Fibroblast of villous mesenchyme (primary cell): ENCODE measurements at places on chromosomes 1 and 21.

DNA sequence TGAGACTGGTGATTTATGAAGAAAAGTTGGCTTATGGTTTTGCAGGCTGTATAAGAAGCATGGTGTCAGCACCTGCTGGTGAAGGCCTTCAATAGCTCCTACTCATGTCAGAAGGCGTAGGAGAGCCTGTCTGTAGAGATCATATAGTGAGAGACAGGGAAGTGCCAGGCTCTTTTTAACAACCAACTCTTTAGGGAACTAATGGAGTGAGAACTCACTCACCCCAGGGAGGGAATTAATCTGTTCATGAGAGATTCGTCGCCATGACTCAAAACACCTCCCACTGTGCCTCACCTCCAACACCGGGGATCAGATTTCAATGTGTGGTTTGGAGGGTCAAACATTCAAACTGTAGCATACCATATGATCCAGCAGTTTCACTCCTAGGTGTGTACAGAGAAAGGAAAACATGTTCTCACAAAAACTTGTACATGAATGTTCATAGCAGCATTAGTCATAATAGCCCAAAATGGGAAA is 72.6 kb downstream of the TTC3 start:
- no peak for DNase-seq

DNA sequence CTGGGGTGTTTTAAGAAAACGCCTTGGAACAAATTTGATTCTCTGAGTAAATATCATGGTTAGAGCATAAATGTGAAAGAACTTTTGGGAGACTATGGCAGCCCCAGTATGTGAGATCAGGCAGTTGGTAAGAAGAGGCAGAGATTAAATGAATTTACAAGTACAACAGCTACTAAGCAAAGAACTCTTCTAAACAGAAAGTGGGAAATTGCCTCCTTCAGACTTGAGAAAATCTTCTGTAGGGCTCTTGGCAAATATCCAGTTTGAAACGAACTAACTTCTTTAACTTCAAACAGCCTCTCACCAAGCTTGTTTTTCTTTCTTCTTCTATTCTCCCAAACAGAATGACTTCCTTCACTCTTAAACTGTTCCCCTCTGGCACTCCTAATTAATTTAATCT is 337.7 kb downstream of the SIPA1L2 start:
- DNase-seq = no peak

DNA sequence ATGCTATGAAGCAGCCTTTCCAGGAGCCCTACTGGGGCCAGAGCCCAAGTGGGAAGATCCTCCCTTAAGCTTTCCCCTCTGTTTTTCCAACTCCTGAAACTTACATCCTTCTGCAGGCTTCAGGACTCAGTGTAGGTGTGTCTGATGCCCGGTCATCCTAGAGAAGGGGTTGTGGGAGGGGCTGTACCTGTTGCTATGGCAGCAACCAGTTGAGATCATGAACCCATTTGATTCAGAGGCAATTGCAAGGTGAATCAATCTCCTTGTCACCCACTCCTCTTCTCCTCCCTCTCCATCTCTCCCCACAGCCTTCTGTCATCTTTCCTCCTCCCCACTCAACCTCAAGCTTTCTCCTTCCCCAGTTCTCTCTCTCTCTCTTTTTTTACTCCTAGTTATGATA is 151.8 kb downstream of the CACNA1E start:
- no peak for DNase-seq

DNA sequence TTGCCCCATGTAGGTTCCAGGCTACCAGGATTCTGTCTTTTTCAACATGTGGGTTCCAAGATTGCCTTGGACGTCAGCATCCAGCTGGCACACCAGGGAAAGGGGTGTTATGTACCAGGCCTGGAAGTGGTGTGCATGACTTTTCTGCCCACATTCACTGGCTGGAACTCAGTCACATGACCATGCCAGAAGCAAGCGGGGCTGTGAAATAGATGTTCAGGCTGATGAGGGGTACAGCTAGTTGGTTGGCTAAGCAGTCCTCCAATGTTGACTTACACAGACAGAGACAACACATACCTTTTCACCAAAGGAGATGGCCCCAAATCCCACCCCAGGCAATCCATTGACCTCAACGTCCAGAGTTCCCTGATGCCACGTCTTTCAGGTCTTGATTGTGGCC is 14.3 kb upstream of the PLEKHM2 start:
- no peak for DNase-seq

DNA sequence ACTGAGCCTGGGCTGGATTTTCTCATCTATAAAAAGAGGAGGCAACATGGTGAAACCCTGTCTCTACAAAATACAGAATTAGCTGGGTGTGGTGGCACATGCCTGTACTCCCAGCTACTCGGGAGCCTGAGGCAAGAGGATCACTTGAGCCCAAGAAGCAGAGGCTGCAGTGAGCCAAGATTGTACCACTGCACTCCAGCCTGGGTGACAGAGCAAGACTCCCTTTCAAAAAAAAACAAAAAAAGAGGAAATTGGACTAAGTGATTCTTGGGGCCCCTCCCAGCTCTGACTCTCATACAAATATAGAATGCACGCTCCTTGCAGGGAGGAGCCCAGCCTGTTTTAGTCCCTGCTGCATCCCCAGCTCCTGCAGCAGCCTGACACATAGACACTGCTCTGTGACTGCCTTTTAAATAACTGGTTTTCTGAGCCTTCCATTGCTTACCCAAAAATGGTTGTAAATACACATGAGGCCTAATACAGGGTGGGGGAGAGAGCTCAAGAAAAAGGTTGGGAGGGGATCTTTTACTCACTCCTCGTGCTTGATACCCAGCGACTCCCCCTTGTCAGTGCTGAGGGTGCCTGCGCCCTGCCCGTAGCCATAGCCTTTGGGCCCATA is 17.2 kb downstream of the CSRP1 start:
- DNase-seq = no peak

GRCh38 chr1:56520016-56520601 is 59.3 kb downstream of the PLPP3 start:
- DNase-seq = no peak

- DNase-seq = no peak
Observed at GRCh38 chr1:53049574-53049967, 12.4 kb upstream of the PODN start.

DNA sequence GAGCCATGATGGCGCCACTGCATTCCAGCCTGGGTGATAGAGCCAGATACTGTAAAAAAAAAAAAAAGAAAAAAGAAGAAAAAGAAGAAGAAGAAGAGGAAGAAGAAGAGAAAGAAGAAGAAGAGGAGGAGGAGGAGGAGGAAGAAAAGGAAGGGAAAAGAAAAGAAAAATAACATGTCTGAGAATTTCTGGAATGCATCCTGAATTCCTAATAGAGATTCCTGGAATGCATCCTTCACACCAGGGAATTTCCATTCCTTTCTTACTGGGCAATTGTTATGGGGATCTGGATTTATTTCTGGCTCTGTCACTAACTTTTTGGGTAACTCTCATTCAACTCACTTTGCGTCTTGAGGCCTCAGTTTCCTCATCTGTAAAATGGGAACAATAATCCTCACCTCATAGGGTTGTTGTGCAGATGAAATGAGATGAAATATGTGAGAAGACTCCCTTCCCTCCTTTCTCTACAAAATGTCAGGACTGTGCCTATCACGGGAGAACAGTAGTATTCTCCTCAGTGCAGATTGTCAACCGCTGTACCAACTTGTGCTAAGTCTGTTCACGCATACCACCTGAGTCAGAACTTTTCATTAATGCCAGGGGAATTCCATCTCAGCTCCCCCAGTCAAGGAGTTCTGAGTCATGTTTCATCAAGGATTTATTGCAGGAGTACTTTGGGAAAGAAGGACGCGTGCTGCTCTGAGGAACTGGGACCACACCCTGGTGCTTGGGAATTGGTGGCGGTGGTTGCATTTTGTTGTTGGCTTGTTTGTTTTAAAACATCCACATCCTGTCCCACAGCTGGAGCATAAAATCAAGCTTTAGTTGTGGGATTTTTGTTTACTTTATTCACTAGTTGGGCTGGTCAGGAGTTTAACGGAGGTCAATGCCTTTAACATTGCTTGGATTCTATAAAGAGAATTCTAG is 42.4 kb upstream of the ROR1 start:
- peak; percentile 98 for DNase-seq

GRCh38 chr1:46446646-46447498 is 42.8 kb upstream of the DMBX1 start:
- peak; percentile 61 for DNase-seq

GRCh38 chr1:54604572-54605370 is 18.6 kb downstream of the FAM151A start:
- no peak for DNase-seq

- DNase-seq = peak; percentile 69
Observed at GRCh38 chr1:39973503-39974135, 18.7 kb downstream of the MFSD2A start.

DNA sequence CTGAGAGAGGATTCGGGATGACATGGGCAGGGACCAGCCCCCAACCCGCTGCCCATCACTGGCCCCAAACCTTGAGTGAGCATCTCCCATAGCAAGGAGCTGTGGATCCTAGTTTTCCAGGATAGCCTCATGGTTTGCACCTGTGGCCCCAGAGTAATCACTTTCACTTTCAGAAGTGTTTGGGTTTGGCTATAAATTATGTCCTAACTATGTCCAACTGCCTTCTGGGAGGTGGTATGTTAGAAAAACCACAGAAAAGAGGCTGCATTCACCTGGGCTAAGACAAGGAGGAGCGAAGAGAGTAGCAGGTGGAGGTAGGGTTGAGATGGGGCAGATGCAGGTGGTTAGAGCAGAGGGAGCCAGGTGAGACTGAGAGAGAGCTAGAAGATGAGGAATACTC is 19.4 kb upstream of the CLIC6 start:
- DNase-seq = no peak

GRCh38 chr1:64834734-64835133 is 89.9 kb downstream of the RAVER2 start:
- peak; percentile 28 for DNase-seq

- no peak for DNase-seq
Observed at GRCh38 chr1:203570805-203571204, 55.8 kb upstream of the ATP2B4 start.

DNA sequence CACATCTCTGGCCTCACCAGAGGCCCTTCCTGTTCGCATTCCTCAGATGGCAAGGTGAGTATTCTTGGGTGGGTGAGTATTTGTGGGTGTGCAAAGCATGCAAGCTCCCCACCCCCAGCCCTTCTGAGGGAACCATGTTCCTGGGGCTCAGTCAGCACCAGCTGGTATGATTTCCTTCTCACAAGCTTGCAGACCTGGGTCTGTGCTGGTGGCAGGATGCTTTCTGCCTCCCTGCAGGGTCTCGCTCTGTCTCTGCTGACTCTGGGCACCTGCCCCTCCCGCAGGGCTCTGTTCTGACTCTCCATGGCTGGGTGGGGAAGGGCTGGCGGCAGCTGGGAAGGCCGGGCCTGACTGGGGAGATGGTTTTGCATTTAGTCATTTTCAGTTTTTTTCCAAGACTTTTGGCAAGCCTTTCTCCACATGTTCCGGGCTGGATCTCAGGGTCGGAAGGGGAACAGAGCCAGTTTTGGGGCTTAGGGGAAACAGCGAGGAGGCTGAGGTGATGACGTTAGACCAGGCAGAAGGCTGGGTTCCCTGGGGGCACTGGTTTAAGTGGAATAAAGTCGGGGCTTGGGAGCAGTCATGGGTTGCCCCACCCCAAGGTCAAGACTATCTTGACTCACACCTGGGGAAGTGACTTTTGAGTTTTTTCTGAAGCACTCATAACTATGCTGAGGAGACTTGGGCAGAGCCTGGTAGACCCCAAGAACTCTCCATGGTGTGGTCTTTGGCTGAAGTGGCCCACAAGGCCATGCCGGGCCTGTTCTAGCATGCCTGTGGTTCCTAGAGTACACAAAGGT is 6.2 kb downstream of the RASSF5 start:
- peak; percentile 87 for DNase-seq

GRCh38 chr1:247431643-247432042 is 15.7 kb downstream of the NLRP3 start:
- no peak for DNase-seq

GRCh38 chr1:216883518-216883917 is 160.3 kb upstream of the ESRRG start:
- no peak for DNase-seq

DNA sequence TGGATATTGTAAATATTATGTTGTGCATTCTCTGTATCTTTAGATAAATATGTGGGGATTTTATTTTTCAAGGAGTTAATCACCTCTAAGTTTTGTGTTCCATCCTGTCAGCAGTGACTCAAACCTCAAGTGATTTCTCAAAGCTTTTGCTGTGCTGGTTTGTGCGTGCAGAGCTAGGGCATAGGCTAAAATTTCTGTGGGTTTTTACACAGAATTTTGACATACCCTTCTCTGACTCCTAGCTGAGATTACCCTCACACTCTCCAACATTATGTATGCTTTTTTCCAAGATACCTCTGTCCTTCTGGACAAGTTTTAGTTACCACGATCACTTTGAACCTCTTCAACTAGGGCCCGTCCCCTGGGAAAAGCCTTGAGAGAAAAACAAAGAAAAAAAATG is 384.9 kb downstream of the NCAM2 start:
- DNase-seq = peak; percentile 6

GRCh38 chr1:118081387-118081786 is 103.6 kb downstream of the SPAG17 start:
- DNase-seq = no peak

GRCh38 chr1:152801333-152801732 is 4.8 kb downstream of the LCE1D start:
- DNase-seq = no peak

DNA sequence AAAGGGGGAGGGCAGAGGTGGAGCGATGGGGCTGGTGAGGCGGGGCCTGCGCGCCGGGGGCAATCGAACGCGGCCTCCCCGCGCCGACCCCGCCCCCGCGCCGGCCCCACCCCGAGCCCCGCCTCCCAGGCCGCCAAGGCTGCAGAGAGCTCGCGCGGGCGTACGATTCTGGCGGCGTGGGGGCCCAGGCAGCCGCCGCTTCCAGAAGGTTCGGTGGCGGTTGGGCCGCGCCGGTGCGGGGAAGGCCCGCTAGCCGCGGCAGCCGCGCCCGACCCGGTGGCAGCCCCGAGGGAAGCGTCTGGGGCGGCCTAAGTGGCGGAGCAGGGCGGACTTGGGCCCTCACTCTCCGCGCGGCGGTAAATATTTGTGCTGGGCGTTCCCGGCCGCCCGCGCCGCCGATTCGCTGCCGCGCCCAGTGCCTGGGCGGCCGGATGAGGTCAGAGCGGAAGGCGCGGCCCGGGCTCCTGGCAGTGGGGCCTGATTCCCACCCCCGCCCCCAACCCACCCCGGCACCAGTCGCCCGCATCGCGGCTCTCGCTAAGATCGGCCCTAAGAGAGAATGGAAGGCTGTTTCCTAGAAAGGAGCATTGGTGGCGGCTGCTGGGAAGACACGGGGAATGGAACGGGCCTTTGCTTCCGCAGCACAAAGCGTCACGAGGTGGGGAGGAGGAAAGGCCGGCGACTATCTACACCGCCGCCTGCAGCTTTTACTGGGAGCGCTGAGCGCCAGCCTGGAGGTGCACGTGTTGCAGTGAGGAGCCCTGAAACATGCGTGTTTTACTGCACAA is at the start of gene ACOT7:
Gene ACOT7, minus strand, starts transcription at position 368 of the 788 bp plus-strand sequence. CDS start 368 bp downstream, outside the sequence.
- DNase-seq = peak; percentile 88

- no peak for DNase-seq
Observed at GRCh38 chr21:34331726-34332125, 32.1 kb upstream of the KCNE2 start.

GRCh38 chr1:116565222-116565621 is 5.6 kb downstream of the CD58 start:
- DNase-seq = no peak

GRCh38 chr1:154427173-154428139 is 22.3 kb downstream of the IL6R start:
- DNase-seq = peak; percentile 91

- peak; percentile 85 for DNase-seq
Observed at GRCh38 chr1:5980314-5981008, 11.8 kb downstream of the NPHP4 start.

GRCh38 chr1:164628772-164629171 is 69.8 kb downstream of the PBX1 start:
- no peak for DNase-seq

GRCh38 chr1:67955591-67955990 is 94.8 kb downstream of the DIRAS3 start:
- DNase-seq = no peak
